ENCODE measurements at places on chromosomes 1 and 21. TPM values are rescaled to one million over a fixed set of nuclear protein-coding genes. Genes with fewer than 3 reads are reported as not detected.

Gene OR14K1
- not detected for total RNA-seq

Gene CRNN
- not detected for total RNA-seq

Gene NPHP4
- total RNA-seq: 18.6 TPM

DNA sequence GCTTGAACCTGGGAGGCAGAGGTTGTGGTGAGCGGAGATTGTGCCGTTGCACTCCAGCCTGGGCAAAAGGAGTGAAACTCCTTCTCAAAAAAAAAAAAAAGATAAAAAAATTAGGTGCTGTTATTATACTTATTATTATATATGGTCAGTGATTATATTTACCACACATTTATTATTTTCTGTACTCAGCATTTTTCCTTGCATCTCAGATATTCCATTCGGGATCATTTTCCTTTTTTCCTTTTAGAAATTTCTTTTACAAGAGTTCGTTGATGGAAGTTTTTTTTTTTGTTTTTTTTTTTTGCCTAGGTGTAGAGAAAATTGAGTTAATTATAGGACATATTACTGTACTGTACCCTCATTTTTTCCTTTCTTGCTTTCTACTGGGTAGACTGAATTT is 13.5 kb downstream of the CCDC30 start:
- no peak for DNase-seq

- no peak for DNase-seq
Measured at GRCh38 chr1:179029321-179029759, 3.6 kb downstream of the FAM20B start.

GRCh38 chr1:28592321-28593071 is 431 bp downstream of the RAB42 start:
- no peak for DNase-seq

- DNase-seq: no peak
Measured at GRCh38 chr1:172477741-172478140, 33.9 kb upstream of the PIGC start.
